B cell (primary cell): ENCODE measurements at places on chromosomes 11 and 22. TPM values are rescaled to one million over a fixed set of nuclear protein-coding genes. Genes with fewer than 3 reads are reported as not detected.

DNA sequence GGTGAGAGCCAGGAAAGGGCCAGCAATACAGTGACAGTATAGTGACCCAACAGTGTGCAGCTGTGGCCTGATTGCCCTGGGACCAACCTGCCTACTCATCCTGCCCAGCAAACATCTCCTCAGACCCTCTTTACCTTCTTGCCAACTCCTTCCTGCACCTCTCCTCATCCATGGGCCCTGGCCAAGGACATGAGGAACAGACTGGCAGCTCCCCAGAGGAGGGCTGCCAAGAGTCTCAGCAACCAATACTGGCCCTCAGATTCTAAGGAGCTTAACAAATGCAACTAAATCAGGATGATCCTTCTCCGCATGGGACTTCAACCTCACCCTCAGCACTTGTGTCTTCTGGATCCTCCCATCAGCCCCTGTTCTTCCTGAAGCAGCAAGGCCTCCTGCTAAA is 77.0 kb downstream of the RPL27A start:
- H3K27me3 ChIP-seq = no peaks in the 10 kb centered on the region
- DNase-seq = no peak
- H3K36me3 ChIP-seq = no peaks in the 10 kb centered on the region
- no peak overlapping the region for H3K27ac ChIP-seq

- no peaks in the 10 kb centered on the region for H3K27me3 ChIP-seq
- no peaks in the 10 kb centered on the region for H3K36me3 ChIP-seq
- no peak overlapping the region for H3K27ac ChIP-seq
- H3K4me1 ChIP-seq = no peaks in the 10 kb centered on the region
- no peak for DNase-seq
Observed at GRCh38 chr11:16179676-16180075, 176.7 kb downstream of the SOX6 start.

ACR gene
- not detected in 2 replicates for total RNA-seq

GRCh38 chr11:69949327-69949726 is 128.8 kb upstream of the ANO1 start:
- H3K4me3 ChIP-seq = no peak overlapping the region
- H3K4me1 ChIP-seq = no peaks in the 10 kb centered on the region
- DNase-seq = no peak
- H3K27me3 ChIP-seq = no peaks in the 10 kb centered on the region
- H3K36me3 ChIP-seq = no peaks in the 10 kb centered on the region
- H3K27ac ChIP-seq = no peak overlapping the region

DNA sequence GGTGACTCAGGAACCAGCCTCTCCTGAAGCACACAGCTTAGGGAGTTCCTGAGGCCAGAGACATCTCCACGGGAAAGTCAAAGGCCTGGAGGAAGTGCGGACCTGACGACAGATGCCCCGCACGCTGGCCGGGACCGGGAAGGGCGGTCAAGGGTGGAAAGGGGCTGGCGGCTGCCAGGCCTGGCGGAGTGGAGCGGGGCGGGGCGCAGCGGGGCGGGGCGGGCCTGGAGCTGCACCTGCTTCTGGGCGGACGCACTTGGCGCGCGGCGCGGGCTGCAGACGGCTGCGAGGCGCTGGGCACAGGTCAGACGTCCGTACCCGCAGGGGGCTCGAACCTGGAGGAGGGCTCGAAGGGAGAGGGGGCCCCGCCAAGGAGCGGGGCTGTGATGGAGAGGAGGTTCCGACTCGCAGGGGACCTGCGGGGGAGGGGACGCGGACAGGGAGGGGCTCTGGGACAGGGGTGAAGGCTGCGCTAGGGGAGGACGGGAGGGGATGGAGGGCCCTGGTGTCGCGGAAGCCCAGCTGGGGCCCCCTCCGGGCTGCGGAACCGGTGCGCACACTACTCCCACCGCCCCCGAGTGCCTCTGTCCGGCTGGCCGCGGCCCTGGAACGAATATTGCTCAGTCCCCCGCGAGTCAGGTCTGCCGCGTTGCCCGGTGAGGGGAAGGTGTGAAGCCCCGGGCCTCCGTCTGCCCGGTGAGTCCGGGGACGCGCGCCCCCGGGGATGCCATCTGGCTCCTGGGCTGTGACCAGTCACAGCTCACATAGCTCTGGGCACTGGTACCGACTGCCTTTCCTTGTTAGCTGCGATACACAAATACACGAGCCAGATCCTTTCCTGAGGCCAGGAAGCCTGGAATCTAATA is at the start of gene TMEM45B:
Gene TMEM45B, plus strand, starts transcription at position 253 of the 866 bp plus-strand sequence. CDS start 36,635 bp downstream, outside the sequence.
- H3K4me3 ChIP-seq = no peak within 1 kb of the TSS
- no peak for DNase-seq
- no peak within 1 kb of the TSS for H3K27ac ChIP-seq
- H3K4me1 ChIP-seq = no peaks in the 10 kb centered on the region
- H3K27me3 ChIP-seq = peaks cover 8% of the 10 kb centered on the region
- no peaks in the 10 kb centered on the region for H3K36me3 ChIP-seq

POU2AF1 gene
- total RNA-seq = 404 and 407 TPM in 2 replicates

ANGPTL5 gene
- not detected in 2 replicates for total RNA-seq

CDON gene
- not detected in 2 replicates for total RNA-seq

GRCh38 chr11:72039031-72039855 is 40.5 kb downstream of the IL18BP start:
- peaks cover 3% of the 10 kb centered on the region for H3K36me3 ChIP-seq
- H3K27me3 ChIP-seq = no peaks in the 10 kb centered on the region
- no peak for DNase-seq
- peak overlapping the region; percentile 86 for H3K4me3 ChIP-seq

GRCh38 chr11:122040464-122040863 is 75.6 kb downstream of the BLID start:
- H3K27ac ChIP-seq = no peak overlapping the region
- H3K4me3 ChIP-seq = no peak overlapping the region
- H3K36me3 ChIP-seq = no peaks in the 10 kb centered on the region
- no peak for DNase-seq
- no peaks in the 10 kb centered on the region for H3K4me1 ChIP-seq

DNA sequence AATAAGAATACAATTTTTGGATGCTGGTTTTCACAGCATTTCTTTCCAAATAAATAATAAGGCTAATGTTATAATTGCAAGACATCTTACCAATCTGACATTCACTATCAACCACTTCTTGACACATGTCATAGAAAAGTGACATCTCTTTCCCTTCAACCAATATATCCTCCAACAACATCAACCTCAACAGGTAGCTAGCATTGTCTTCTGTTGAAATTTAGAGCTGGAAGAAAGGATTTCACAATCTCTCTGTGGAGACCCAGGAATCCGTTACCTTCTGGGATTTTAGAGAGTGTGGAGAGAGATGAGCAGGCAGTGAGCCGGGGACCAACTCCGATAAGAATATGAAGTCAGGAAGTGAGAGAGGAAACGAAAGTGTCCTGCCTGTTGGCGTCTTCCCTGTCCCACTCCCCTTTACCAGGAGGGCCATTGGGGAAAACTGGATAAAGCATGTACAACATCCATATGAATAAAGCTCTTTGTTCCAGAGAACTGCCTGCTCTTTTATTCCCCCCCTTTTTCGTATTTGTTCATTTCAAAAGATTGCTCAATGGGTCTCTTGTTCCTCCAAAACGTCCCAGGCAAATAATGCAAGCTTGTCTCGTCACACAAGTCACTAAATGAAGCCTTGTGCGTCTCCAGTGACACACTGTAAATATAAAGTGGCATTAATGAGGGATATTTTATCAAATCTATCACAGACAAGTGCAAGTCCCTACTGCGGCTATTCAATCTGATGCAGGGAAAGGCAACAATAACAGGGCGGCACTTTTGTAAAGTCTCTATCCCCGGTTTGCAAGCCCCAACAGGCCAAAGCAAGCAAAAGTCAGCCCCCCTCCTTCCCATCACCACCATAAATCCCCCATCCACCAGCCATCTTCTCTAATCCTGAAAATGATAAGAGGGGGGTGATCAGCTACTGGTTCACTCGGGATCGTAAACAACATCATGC is 3.4 kb downstream of the CADM1 start:
- DNase-seq = no peak
- H3K4me3 ChIP-seq = no peak overlapping the region
- no peaks in the 10 kb centered on the region for H3K36me3 ChIP-seq
- H3K4me1 ChIP-seq = peaks cover 31% of the 10 kb centered on the region
- peaks cover 44% of the 10 kb centered on the region for H3K27me3 ChIP-seq

- H3K27me3 ChIP-seq = peaks cover 6% of the 10 kb centered on the region
- H3K27ac ChIP-seq = no peak overlapping the region
- H3K4me3 ChIP-seq = no peak overlapping the region
- no peak for DNase-seq
- no peaks in the 10 kb centered on the region for H3K36me3 ChIP-seq
Observed at GRCh38 chr11:33615751-33616150, 84.9 kb downstream of the C11orf91 start.

DNA sequence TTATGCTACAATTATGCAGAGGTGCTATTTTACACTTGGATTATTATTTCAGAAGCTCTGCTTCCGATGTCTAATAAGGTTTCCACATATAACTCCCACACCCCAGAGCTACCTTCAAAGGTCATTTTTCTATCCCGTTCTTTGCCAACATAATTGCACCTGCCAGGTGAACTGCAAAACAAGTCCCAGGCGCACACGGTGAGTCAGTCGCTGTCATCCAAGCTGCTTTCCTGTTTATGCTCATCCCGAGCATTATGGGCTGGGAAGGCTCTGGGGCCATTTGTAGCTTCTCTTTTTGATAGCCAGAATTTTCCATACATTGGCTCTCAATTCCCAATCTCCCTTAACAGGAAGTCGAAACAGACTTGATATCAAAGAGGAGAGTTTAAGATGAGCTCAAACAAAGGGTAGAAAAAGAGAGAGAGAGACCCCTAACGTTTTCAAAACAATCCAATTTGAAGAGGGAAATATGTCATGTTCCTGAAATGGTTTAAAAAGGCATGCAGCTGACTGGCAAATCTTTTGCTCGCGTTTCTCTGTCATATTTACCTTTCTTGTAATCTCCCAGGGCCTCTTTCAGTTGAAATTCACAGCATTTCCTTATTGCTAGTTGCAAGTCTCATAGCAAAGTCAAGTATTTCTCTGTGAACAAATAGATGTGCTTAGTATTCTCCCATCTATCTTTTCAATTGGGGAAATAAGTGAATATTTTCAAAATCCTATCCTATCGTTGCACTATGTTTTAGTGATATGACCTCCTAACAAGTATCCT is 815.9 kb downstream of the KCNA4 start:
- no peak overlapping the region for H3K4me3 ChIP-seq
- H3K36me3 ChIP-seq = no peaks in the 10 kb centered on the region
- no peaks in the 10 kb centered on the region for H3K4me1 ChIP-seq
- DNase-seq = no peak

- no peaks in the 10 kb centered on the region for H3K4me1 ChIP-seq
- H3K36me3 ChIP-seq = no peaks in the 10 kb centered on the region
- DNase-seq = no peak
- H3K27me3 ChIP-seq = no peaks in the 10 kb centered on the region
Observed at GRCh38 chr11:69999721-70000120, 78.4 kb upstream of the ANO1 start.

DNA sequence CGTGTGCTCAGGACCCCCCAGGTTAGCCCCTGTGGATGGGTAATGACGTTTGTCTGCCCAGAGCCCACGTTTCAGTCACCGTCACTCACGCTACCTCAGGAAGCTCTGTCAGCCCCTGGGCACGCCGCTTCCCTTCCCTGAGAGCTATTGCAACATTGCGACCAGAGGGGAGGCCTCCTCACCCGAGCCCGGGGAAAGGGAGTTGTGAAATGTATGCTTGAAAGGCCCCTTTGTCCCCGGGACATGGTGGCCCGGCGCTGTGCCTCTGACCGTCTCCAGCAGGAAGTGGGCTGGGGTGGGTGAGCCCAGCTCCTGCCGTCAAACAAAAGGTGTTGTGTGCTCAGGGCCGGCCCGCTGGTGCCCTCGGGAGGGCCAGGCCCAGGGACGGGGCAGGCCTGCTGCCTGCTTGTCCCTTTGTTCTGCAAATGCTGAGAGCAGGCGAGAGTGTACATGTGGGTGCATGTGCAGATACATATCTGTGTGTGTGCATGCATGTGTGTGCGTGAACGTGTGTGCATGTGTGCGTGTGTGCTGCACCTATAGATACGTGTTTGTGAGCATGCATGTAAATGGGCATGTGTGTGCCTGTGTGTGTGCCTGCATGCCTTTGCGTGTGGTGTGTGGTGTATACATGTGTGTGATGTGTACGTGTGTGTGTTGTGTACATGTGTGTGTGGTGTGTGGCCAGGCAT is 1125.0 kb downstream of the BRD1 start:
- no peaks in the 10 kb centered on the region for H3K36me3 ChIP-seq
- H3K27me3 ChIP-seq = no peaks in the 10 kb centered on the region
- no peaks in the 10 kb centered on the region for H3K4me1 ChIP-seq
- no peak for DNase-seq
- no peak overlapping the region for H3K4me3 ChIP-seq

RASSF10 gene
- total RNA-seq = not detected in 2 replicates

HTR3A gene
- total RNA-seq = 13.8 and 16.1 TPM in 2 replicates

GRCh38 chr11:23359297-23359696 is 499.0 kb upstream of the CCDC179 start:
- no peaks in the 10 kb centered on the region for H3K36me3 ChIP-seq
- DNase-seq = no peak
- H3K27me3 ChIP-seq = no peaks in the 10 kb centered on the region

GRCh38 chr22:19240813-19241592 is 50.5 kb downstream of the CLTCL1 start:
- H3K4me1 ChIP-seq = no peaks in the 10 kb centered on the region
- H3K27ac ChIP-seq = no peak overlapping the region
- H3K4me3 ChIP-seq = no peak overlapping the region
- no peaks in the 10 kb centered on the region for H3K36me3 ChIP-seq
- DNase-seq = no peak
- no peaks in the 10 kb centered on the region for H3K27me3 ChIP-seq

VPREB1 gene
- not detected in 2 replicates for total RNA-seq
